ENCODE measurements at places on chromosomes 2 and 18.
A peak's percentile ranks its signal among the peaks of the same experiment; 100 is the strongest.

GRCh38 chr2:148994341-148994740 is 44.2 kb upstream of the LYPD6B start:
- DNase-seq, result no peak

- no peak for DNase-seq
Measured at GRCh38 chr2:163591461-163591860, 144.3 kb downstream of the FIGN start.

DNA sequence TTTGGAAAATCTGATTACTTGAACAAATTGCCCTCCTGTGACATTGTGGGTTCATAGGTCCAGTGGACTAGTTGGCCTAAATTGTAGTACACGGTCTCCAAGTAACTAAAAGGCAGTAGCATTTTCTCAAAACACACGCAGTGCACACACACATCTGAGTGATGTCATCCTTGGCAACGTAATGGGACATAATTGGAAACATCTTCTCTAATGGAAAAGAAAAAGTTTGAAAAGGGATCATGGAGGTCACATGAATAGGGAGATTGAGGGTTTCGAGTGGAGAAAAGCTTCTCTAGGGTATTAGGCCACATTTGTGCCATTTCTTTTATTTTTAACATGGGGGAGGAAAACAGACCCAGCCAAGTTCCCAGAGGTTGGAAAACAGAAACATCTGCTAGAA is 93.3 kb downstream of the MAP4K4 start:
- DNase-seq, result no peak

DNA sequence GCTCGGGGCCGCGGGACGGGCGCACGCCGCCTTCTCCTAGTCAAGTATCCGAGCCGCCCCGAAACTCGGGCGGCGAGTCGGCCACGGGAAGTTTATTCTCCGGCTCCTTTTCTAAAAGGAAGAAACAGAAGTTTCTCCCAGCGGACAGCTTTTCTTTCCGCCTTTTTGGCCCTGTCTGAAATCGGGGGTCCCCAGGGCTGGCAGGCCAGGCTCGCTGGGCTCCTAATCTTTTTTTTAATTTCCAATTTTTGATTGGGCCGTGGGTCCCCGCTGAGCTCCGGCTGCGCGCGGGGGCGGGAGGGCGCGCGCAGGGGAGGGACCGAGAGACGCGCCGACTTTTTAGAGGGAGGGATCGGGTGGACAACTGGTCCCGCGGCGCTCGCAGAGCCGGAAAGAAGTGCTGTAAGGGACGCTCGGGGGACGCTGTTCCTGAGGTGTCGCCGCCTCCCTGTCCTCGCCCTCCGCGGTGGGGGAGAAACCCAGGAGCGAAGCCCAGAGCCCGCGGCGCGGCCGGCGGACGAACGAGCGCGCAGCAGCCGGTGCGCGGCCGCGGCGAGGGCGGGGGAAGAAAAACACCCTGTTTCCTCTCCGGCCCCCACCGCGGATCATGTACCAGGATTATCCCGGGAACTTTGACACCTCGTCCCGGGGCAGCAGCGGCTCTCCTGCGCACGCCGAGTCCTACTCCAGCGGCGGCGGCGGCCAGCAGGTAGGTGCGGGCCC is 617 bp downstream of the FOSL2 start:
- peak; percentile 87 for DNase-seq

Data from psoas muscle (tissue), 8 donors.